ENCODE measurements at places on chromosomes 5 and 9.

DNA sequence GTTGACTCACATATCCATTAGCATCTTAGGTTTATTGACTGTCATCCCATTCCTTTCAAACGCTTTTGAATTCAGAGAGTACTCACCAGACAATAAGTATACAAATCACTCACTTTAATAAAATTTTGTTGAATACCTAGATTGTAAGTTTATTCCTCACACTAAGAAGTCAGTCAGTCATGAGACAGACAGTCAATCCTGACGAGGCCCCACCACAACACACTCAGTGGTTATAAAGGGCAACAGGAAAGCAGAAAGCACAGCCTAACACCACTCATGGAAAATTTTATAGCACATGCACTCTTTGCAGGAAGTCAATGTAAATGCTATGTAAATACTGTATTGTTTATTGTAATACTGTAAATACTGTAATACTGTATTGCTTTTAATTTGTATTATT is 176.3 kb upstream of the PTGER4 start:
- DNase-seq = no peak

DNA sequence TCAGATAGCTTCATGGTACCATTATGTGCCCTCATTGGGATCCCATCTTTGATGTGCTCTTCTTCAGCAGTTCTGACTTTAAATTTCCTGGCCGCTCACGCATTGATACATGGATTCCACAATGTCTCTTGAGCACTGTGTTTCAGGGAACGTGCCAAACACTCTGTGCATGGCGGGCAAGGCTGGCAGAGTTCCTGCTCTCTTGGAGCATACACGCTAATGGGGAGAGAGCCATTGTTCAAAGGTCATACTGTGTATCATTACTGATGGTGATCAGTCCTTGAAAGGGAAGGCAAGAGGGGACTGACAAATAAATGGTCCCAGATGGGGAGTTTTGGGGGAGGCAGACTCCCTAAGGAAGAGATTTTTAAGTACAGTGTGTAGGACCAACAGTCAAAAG is 52.3 kb downstream of the AMBP start:
- no peak for DNase-seq

DNA sequence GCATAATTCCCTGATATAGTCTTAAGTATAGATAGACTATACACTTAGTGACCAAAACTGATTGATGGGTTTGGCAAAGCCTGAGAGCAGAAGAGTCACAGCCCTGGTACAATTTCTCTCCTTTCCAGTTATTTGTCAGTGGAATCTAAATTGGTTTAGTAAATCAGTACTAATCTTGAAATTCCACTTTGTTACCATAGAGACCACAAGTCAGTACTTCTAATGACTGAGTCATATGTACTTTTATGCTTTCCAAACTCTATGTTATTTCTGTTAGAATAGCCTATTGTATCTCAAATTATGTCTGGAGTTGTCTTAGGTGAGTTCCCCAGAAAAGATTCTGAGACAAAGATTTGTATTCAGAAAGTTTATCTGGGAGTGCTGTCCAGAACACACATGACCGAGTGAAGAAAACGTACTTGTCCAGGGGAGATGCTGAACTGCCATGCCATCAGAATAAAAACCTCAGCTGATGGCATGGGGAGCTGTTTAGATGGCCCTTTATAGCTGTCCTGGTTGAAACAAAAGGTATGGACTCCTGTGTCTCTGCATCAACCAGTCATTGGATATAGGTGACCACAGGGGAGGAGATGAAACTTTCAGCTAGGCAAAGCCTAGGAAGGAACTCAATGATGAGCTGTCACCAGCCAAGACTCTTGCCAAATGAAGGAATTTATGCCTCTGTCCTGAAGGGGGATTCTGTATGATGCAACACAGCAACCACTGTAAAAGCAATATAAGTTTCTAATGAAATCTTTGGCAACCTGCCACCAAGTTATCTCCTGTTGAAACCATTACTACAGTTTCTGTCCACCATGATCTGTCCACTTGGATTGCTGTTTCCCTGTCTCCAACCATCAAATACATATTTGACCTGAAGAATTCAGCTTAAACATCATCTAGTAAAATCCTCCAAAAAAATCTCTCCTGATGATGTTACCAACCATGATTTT is 18.0 kb upstream of the SMC2 start:
- no peak for DNase-seq

GRCh38 chr9:69429281-69429680 is 104.3 kb downstream of the ENTREP1 start:
- no peak for DNase-seq
